ENCODE measurements at places on chromosomes 2 and 18. TPM values are rescaled to one million over a fixed set of nuclear protein-coding genes. Genes with fewer than 3 reads are reported as not detected.

DNA sequence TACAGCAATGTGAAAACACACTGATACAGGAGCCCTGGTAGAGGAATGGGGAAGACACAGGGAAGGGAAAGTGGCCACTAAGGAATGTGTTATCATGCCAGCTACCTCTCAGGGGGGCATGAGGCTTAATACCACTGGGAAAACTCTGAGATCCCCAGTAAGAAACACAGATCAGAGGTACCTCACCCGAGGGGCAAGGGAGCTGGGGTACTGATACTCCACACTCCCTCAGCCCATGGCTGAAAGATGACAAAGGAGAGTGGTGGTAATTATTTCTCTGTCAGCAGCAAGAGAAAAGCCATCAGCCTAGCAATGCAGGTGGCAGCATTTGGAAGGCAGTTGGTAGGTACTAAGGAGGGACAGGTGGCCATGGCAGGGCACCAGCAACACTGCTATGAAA, 434.8 kb downstream of the NBAS start:
- no peak for DNase-seq

GRCh38 chr2:137879121-137879520, 85.2 kb upstream of the HNMT start:
- no peak for DNase-seq

- DNase-seq, result no peak
Observed at GRCh38 chr18:4293337-4293736, 161.8 kb downstream of the DLGAP1 start.

DNA sequence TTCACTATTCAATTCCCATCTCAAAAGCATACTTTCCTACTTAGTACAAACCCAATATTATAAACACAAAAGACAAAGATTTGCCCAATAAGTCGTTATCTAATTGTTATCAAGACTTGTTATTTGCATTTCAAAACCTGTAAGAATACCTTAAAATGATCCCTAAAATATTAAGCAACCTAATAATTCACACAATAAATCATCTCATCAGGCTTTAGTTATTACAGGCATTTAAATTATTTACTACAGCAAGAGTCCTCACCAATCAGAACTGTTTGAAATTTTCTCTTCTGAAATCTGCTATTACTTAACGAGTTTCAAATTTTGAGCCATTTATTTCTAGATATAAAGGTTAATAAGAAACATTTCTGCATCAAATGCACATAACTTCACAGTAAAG, 1.6 kb downstream of the CCDC88A start:
- DNase-seq, result no peak

DNA sequence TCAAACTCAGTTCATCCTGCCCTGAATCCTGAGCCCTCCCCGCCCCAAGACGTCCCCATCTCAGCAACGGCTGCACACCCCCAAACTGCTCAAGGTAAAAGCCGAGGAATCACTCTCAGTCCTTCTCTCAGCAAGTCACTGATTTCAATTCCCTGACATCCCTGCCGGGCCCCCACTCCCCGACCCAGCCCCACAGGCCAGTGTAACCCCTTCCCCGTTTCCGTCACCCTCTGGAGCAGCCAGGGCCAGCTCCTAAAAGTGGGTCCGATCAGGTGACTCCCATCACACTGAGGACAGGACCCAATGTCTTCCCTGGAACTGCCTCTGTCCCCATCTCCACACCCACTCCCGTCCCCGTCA, 20.5 kb downstream of the SNORC start:
- DNase-seq, result no peak

GRCh38 chr2:85801871-85802270, 48.1 kb downstream of the ATOH8 start:
- no peak for DNase-seq

DNA sequence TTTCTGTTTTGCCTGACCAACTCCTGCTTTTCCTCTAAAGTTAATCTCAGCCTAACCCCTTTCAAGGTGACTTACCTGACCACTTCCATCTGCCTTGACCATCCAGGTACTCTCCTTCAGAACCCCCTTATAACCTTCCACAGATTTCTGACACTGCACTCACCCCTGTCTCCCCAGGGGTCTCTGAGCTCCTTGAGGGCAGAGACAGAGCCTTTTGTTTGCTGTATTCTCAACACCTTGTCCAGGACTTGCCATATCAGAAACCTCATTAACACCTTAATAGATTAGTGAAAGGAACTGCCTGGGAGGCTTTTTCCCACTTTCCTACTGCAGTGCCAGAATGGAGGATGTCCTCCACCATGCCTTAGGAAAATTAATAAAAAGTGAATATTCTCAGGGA, 119.7 kb upstream of the SERPINE2 start:
- DNase-seq, result no peak

The C2orf80 gene
- total RNA-seq, result not detected

The ACMSD gene
- 6.5 TPM for total RNA-seq

The SULT1C4 gene
- total RNA-seq, result 14.0 TPM

The NT5C1B gene
- not detected for total RNA-seq

The DIPK1C gene
- total RNA-seq, result 0.40 TPM

The DUSP19 gene
- 3.3 TPM for total RNA-seq

The CHMP1B gene
- total RNA-seq, result 85.3 TPM

The CAVIN2 gene
- total RNA-seq, result 4.8 TPM

The SERPINB10 gene
- 0.93 TPM for total RNA-seq
